ENCODE measurements at places on chromosomes 3 and 15. TPM values are rescaled to one million over a fixed set of nuclear protein-coding genes. Genes with fewer than 3 reads are reported as not detected.

RAP2B gene
- 5.6 TPM for total RNA-seq

TASOR gene
- total RNA-seq = 37.0 TPM

EID1 gene
- 261 TPM for total RNA-seq

MB21D2 gene
- 0.71 TPM for total RNA-seq

- DNase-seq = no peak
Measured at GRCh38 chr15:86062646-86063243, 16.9 kb upstream of the AGBL1 start.

GRCh38 chr15:94682171-94682570 lies 450.8 kb downstream of the MCTP2 start:
- no peak for DNase-seq

- no peak for DNase-seq
Measured at GRCh38 chr3:170815340-170815739, 54.7 kb downstream of the RPL22L1 start.

DNA sequence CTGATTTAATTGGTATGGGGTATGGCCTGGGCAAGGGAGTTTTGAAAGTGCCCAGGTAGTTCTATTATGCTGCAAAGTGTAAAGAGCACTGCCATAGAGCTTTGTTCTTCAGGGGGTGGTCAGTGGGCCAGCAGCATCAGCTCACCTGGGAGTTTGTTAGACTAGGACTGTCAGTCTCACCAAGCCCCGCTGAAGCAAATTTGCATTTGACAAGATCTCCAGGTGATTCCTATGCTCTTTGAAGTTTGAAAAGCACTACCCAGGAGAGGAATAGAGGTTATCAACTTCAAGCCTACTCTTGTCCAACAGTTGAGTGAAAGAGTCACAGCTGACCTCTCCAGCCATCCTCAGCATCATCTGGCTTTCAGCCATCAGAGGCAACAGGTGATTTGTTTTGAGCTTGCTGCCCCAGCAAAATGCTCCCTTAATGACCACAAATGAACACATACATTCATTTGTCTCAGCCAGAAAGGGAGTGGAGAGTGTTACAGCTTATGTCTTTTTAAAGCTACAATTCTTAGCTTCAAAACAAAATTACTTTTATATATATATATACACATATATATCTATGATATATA lies 8.0 kb downstream of the ZSCAN2 start:
- DNase-seq = no peak

DNA sequence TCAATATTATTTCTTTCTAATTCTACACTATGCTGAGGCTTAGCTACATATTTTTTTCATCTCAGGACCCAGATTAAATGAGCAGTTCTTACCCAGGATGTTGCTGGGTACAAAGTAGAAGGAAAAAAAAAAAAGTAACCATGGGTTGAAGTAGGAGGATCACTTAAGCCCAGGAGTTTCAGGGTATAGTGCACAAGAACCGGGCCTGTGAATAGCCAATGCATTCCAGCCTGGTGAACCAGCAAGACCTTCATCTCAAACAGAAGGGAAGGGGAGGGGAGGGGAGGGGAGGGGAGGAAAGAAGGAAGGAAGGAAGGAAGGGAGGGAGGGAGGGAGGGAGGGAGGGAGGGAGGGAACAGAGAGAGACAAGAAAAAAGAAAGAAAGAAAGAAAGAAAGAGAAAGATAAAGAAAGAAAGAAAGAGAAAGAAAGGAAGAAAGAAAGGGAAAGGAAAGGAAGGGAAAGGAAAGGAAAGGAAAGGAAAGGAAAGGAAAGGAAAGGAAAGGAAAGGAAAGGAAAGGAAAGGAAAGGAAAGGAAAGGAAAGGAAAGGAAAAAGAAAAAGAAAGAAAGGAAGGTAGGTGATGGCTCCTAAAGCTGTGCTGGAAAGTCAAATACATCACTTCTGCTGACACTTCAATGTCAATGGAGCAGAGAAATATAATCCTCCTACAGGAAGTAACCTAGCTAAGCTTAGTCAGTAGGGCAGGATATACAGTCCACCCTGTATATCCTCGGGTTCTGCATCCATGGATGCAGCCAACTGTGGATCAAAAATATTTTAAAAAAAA lies 206.8 kb upstream of the TGFBR2 start:
- DNase-seq = no peak

- DNase-seq = no peak
Measured at GRCh38 chr3:135057996-135058395, 262.9 kb downstream of the EPHB1 start.

- DNase-seq = no peak
Measured at GRCh38 chr15:76368122-76368621, 31.6 kb downstream of the ISL2 start.
